Right renal pelvis (tissue), 4 donors: ENCODE measurements at places on chromosomes 3 and 15.

DNA sequence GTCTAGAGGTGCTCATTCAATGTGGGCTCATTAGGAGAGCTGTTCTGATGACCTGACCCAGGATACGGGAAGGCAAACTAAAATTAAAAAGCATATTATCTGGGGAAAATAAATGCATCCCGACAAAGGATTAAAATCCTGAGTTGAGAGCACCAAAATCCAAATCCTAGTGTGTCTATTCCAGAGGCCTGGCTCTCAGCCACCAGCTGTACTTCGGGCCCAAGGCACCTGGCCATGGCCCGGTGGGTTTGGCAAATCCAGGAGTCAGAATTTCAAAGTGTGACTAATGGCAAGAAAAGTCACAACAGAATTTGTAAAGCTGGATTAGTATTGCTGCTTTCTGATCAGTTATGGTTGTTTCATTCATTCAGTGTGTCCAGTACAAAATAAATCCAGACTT is 2.6 kb upstream of the LYSMD4 start:
- DNase-seq, result no peak

DNA sequence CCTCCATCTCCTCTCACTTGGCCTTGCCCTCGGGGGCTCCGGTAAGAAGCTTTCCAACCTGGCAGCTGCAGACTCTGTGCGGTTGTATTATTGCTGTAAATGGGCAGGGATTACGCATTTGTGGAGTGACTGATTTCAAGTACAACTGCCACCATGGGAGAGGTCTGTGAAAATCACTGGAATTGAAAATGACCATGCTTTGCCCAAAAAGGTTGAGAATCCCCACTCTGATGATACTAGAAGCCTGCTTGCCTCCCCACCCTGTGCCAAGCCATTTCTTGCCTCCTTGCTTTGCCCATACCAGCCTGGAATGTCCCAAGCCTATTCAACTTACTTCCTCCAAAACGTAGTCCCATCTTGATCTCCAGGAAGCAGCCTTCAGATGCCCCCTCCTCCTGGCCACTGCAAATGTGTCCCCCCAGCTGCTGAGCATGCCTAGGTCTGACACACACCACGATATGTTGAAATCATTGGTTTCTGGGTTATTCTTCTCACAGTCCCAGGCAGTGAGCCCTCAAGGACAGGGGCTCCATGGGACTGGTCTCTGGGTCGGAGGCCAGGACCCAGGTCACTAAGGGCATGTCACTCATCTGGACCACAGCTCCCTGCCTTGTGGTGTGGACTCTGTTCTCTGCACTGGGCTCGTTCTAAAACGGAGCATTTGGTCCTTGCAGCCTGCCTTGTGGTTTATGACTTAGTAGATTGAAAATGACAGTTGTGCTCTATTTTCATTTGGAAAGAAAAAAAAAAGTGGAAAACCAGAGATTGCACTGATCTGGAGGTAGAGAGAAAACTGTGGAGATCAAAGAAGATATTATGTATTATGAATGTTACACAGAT is 42.9 kb downstream of the SMAD3 start:
- DNase-seq, result no peak

GRCh38 chr15:33201491-33202231 is 7.1 kb upstream of the FMN1 start:
- no peak for DNase-seq

GRCh38 chr3:45992821-45993221 is 2.8 kb downstream of the FYCO1 start:
- no peak for DNase-seq
